ENCODE measurements at places on chromosomes 4 and X.

GRCh38 chr4:1572010-1572385 is 112.1 kb downstream of the FAM53A start:
- DNase-seq, result no peak

DNA sequence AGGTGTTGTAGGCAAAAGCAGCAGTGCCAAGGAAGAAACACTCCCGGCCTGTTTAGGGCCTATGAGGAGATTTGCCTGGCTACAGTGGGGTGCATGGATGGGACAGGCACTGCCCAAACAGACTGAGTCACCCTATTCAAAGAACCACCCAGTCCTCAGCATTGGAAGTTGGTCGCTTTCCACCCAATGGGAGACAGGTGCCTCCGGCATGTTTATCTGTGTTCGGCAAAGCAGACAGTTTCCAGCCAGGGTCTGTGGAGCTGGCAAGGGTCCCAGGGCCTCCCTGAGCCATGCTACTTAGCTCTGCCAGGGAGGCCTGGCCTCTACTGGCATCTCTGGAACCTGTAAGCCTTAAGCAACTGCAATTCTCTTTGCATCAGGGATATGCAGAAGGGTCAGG is 165.1 kb upstream of the ATP6AP2 start:
- no peak for DNase-seq

- DNase-seq, result no peak
Measured at GRCh38 chrX:12210971-12211370, 72.7 kb downstream of the FRMPD4 start.

DNA sequence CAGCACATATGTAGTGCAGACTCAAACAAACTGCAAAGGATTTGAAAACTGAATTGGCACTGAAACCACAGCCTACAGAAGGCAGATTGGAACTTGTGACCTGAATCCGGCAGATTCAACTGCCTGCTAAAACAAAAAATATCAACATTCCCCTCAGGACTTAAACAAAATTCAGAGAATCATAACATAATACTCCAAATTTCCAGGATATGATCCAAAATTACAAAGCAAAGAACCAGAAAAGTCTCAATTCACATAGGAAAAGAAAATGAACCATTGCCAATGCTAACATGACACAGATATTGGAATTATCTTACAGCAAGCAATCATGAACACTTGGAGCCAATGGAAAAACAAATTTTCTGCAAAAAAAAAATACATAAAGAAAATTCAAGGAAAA is 250.4 kb downstream of the PRDM5 start:
- DNase-seq, result no peak

GRCh38 chr4:130306566-130306965 is 1210.6 kb downstream of the C4orf33 start:
- DNase-seq, result no peak

GRCh38 chr4:42750091-42750490 is 93.2 kb upstream of the ATP8A1 start:
- no peak for DNase-seq

GRCh38 chr4:72987741-72988729 is 81.5 kb downstream of the COX18 start:
- DNase-seq, result no peak

DNA sequence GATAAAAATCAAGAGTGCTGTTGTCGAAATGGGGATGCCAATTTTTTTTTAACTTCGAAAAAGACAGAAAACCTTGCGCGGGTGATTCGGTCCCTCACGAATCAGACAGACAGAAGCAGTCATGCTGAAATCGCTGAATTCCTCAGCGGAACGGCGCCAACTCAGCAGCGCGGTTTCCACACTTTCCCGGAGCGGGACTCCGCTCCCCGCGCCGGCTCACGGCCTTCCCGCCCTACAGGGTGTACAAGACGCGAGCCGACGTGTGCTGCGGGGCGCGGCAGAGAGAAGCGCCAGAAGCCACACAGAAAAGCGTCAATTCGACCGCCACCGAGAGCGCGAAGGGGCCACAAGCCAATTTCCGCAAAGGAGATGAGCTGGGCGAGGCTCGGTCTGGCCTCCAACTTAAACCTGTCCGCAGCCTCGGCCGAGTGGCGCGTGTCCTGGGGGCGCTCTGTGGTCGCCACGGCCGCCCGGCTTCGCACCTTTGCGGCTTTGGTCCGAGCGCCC is 1.3 kb downstream of the NEXMIF start:
- no peak for DNase-seq

- DNase-seq, result no peak
Measured at GRCh38 chr4:31045724-31046318, 325.7 kb downstream of the PCDH7 start.

DNA sequence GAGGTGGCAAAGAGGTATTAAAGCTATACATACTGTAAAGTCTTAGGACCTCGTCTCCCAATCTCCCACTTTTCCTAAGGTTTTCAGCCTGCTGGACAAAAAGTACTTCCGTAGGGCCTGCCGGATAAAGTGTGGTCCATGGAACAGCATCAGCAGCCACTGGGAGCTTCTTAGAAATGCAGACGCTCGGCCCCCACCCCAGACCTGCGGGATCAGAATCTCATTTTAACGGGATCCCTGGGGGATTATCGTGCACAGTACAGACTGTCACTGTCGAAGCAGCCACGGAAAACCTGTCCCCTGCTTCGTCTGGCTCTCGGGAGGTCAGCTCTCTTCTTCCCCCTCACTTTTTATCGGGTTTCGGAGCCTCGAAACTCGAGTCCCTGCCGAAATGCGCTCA is 802 bp downstream of the ADGRG2 start:
- DNase-seq, result no peak

GRCh38 chr4:105135785-105136184 is 10.9 kb upstream of the TET2 start:
- DNase-seq, result no peak

DNA sequence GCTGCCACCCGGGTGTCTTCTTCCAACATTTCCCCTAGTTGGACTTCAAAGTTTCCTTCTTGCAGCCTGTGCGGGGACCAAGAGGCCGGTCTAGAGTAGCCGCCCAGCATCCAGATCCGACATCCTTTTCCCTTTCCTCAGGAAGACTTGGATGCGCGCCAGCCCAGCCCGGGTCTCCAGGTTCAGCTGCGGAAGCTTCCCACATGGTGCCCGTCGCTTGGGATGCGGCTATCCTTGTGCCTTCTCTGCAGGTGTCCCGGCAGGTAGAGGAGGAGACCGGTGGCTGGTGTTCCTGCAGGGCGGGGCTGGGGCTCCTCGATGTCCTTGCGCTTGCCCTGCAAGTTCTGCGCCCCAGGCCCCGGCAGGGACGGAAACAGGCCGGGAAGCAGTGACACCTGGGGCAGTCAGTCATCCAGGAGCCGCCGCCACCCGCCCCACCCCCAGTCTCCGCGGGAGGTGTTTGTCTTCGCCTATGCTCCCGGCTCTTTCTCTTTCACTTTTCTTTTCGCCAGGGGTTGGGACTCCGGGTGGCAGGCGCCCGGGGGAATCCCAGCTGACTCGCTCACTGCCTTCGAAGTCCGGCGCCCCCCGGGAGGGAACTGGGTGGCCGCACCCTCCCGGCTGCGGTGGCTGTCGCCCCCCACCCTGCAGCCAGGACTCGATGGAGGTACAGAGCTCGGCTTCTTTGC is at the start of gene IL15:
Gene IL15, plus strand, starts transcription at position 502 of the 689 bp plus-strand sequence. CDS start 82,882 bp downstream, outside the sequence.
- no peak for DNase-seq

- no peak for DNase-seq
Measured at GRCh38 chr4:30727409-30727808, 7.2 kb downstream of the PCDH7 start.

- DNase-seq, result no peak
Measured at GRCh38 chrX:133258481-133258880, 40.3 kb upstream of the TFDP3 start.

- no peak for DNase-seq
Measured at GRCh38 chr4:167234316-167234881, at the start of gene SPOCK3. Gene SPOCK3, minus strand, starts transcription at chr4:167234494.

- no peak for DNase-seq
Measured at GRCh38 chr4:185638548-185639301, 103.4 kb upstream of the PDLIM3 start.

DNA sequence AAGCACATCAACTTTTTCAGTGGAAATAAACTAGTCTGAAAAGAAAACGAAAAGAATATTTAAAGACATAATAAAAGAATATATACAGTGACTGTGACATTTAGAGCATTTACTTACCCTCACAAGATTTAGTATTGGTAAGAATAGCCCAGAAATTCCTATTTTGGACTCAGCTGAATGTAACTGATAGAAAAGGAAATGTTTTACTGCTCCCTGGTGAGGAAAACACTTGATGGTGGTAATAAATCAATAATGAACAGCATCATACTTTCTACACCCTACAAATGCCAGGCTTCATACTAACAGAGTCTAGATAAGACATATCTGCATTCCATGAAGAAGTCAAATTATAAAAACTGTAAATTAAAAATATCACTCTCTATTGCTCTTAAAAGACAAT is 753.5 kb upstream of the PCDH10 start:
- no peak for DNase-seq

- no peak for DNase-seq
Measured at GRCh38 chr4:97828646-97829045, 314.6 kb downstream of the STPG2 start.

GRCh38 chrX:115452251-115452650 is 108.7 kb upstream of the PLS3 start:
- no peak for DNase-seq

DNA sequence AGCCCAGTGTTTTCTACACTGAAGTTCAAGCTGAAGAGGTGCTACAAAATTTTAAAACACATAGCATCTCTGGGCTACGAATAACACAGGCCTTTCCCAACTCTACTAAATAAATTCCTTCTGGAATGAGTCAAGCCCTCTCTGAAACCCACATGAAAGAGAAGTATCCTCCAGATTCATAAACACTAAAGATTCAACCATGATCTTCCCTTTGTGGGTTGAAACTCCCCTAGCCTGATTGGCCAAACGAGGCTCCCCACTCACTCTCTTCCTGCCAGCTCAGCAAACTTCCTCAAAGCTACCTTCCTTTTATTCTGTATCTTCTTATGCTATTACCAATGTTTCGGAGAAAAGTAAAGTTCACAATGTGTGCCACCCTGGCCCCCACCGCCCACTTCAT is 95.4 kb downstream of the NKX6-1 start:
- no peak for DNase-seq

- DNase-seq, result no peak
Measured at GRCh38 chr4:168587411-168588125, 90.7 kb downstream of the PALLD start.

GRCh38 chrX:78708262-78708661 is 39.3 kb upstream of the LPAR4 start:
- DNase-seq, result no peak

DNA sequence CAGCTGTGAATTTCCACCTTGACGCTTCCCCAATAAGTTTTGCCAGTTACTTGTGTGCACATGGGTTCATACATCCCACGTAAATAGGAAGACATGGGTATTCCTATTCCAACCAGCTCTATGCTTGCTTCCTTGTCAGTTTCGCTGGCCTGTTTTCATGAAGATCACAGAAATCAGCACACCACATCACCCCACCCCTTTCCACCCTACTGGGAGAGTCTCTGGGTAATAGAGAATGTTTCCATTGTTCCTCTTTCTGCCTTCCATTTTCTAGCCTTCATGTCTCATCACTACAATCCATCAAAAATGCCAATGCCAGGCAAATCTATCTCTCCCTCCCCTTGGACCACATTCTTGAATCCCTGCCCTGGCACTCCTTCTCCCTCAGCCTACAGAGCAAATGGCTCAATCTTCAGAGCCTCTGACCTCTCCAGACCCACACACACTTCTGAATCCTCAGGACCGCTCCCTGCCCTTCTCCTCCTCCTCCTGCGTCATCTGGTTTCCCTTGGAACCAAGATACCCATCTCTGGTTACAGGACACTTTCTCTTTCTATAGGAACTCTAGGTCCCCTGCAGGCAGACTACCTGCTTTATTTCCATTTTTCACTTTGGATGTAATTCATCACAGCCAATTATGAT is 323.3 kb downstream of the DHX15 start:
- no peak for DNase-seq

DNA sequence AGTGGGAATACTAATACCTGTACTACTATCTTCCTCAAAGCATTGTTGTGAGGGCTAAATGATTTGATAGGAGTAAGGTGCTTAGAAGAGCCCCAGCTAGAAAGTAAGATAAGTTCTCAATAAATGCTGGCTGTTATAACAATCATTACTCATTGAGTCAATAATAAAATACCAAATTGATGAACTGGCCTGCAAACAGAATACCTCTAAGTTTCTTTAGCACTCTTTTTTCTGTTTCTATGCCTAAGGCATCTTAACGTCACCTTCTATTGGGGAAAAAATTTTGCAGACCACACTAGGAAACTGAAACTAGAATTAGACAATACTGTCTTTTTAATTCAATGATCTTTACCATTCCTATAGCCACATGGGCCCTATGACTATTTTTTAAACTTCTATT is 1.2 kb downstream of the CLTRN start:
- DNase-seq, result no peak

DNA sequence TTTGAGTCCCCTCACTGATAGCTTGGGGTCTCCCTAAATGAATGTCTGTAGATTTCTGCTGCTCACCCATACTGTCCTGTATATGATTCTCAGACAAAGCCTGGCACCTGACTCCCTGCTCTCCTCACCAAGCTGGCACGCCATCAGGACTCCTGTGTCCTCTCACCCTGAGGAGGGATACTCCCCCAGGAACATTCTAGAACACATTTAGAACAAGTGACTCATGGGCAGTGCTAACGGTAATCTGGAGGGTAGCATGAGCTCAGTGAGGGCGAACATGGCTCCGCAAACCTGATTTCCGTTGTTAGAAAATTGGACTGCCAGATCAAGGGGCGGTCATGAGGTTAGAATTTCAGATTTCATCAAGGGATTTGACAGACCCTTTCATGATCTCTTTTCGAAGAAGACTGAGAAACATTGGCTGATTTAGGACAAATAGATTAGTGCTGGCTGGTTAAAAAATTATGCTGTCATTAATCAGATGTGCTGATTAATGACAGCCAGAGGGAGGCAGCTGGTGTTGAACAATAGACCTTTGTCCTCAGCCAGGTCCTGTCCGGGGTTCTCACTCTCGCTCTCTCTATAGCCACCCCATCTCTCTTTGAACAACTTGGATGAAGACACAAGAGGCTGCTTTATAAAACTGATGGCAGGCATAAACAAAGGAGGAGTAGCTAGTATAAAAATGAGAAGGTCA is 244.3 kb downstream of the PTTG2 start:
- no peak for DNase-seq

- no peak for DNase-seq
Measured at GRCh38 chrX:45851434-45851991, 650.8 kb upstream of the DIPK2B start.

DNA sequence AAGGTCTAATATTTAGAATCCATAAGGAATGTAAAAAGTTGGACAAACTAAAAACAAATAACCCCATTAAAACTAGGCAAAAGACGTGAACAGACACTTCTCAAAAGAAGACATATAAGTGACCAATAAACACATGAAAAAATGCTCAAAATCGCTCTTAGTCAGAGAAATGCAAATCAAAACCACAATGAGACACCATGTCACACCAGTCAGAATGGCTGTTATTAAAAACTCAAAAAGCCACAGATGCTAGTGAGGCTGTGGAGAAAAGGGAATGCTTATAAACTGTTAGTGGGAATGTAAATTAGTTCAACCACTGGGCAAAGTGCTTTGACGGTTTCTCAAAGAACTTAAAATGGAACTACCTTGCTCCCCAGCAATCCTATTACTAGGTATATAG is 674.3 kb upstream of the MAGEB2 start:
- no peak for DNase-seq

GRCh38 chr4:156628858-156629257 is 342.7 kb downstream of the PDGFC start:
- no peak for DNase-seq

GRCh38 chr4:102335616-102336015 is 9.7 kb downstream of the SLC39A8 start:
- DNase-seq, result no peak
